Pericardium fibroblast (primary cell): ENCODE measurements at places on chromosomes 5 and 9. TPM values are rescaled to one million over a fixed set of nuclear protein-coding genes. Genes with fewer than 3 reads are reported as not detected.

Gene PCDHGA4
- 2.8 and 3.9 TPM in 2 replicates for total RNA-seq

Gene LCN6
- total RNA-seq: not detected in 2 replicates

Gene RNF183
- total RNA-seq: not detected in 2 replicates

Gene NRARP
- total RNA-seq: 0.35 and 3.4 TPM in 2 replicates

Gene S100Z
- not detected in 2 replicates for total RNA-seq

Gene PCDHB6
- total RNA-seq: 0.12 TPM in 1 of 2 replicates, not detected in the other

Gene NPR3
- 10.3 and 35.3 TPM in 2 replicates for total RNA-seq

Gene ACTBL2
- 0.35 TPM in 1 of 2 replicates, not detected in the other for total RNA-seq

Gene SLC6A19
- not detected in 2 replicates for total RNA-seq
